GM12892 (cell line): ENCODE measurements at places on chromosomes 6 and 20.

DNA sequence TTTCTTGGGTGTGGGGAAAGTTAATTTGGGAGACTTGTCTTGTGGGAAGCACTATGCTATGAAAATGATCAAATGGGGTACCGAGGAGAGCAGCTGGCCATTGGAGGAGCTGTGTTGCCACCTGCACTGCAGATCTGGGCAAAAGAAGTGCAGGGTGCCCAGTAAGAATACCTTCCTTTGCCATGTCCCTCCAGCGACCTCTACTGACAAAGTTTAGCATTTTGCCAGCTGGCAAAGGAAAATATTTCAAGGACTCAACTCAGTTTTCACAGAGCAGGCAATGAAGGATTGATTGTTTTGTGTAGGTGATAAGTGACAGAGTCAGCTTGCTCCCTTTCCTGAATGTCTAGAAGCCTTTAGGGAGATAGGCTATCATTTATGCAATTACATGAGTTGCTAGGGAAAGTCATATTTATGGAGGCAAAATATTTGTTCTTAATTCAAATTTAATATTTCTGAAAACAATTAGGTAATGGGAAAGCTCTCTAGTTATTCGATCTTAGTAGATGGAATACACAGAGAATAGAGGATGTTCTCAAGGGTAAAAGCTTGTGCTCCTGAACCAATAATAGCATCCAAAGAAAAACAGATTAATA lies 118.4 kb downstream of the FARS2 start:
- peak; percentile 15 for DNase-seq

DNA sequence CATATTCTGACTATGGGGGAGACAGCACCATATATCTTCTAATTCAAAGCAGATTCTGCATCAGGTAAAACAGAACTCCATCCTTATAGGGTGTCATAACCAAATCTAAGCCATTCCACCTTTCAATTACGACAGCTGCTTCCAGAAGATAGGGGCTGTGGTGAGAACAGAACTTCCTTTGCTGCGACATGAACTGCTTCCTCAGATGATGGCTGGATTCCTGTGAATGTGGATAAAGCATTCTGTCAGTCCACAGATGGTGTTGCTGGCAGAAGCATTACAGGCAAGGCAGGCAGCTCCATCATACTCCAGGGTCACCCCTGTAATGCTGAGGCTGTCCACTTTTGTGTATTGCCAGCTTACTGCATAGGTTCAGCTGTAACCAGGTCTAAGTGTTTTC lies 172.1 kb upstream of the PROKR2 start:
- no peak for DNase-seq

GRCh38 chr6:105553171-105553570 lies 150.3 kb upstream of the PREP start:
- DNase-seq = no peak

DNA sequence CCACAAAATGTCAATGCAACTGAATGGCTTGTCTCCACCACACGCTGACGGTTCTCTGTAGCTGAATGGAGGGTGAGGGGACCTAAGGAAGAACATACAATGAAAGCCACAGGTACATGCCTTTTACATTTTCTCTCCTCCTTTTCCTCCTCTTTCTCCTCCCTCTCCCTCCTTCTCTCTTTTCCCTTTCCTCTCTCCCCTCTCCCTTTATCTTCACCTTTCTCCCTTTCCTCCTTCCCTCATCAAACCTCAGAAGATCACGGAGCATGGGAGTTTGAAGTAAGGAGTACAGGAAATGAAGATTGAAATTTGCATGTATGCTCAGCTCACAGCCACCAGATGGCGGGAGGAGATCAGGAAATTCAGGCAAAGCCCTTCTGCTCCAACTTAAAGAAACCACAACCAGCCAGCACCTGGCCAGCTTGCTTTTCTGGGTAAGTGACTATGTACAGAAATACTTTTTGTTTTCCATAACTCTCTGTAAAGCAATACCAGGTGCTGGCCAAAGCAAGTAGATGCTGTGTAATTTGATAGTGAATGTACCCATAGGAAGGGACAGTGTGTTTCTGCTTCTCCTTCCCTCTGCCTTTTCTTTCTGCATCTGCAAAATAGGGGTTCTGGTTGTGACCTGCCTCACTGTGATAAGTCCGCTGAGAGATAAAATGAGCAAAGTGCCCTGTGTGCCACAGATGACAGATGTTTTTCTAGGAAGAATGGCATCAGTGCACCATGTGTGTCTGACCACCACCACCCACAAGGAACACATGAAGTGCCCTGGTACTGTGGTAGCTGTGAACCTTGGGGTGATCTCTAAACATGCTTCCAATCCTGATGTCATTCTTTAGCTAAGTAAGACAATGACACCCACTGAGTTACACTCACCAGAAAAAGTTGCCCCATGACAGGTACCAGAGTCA lies 18.6 kb upstream of the FOXO3 start:
- DNase-seq = no peak

- no peak for DNase-seq
Measured at GRCh38 chr6:156776470-156776839, 723 bp upstream of the ARID1B start.

GRCh38 chr6:16824845-16825685 lies 63.8 kb upstream of the ATXN1 start:
- DNase-seq = no peak

- DNase-seq = no peak
Measured at GRCh38 chr20:34632870-34633452, 43.9 kb downstream of the PIGU start.

- DNase-seq = no peak
Measured at GRCh38 chr6:124132256-124132655, 328.6 kb downstream of the NKAIN2 start.

DNA sequence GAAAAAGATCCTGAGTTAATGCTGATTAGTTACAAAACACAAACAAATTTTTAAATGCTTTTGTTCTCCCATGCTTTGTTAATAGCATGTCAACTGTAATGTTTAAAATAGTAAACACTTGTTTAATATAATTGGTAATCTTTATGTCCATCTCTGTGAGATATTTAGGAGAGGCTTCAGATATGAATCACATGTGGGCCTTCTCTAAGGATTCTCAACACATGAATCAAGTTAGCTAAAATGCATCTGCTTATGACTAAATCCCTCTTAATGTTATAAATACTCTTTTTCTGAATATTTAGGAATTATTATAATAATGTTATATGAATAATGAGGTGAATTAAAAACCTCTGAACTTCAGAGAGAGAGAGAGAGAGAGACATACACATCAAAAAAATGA lies 345.9 kb upstream of the MANEA start:
- DNase-seq = no peak

- no peak for DNase-seq
Measured at GRCh38 chr6:148924226-148925012, 177.6 kb downstream of the UST start.
